Esophagus squamous epithelium (tissue), 5 donors: ENCODE measurements at places on chromosomes 12 and 14. TPM values are rescaled to one million over a fixed set of nuclear protein-coding genes. Genes with fewer than 3 reads are reported as not detected.

The HOXC5 gene
- not detected for total RNA-seq

The AQP6 gene
- not detected for total RNA-seq

The TEX22 gene
- total RNA-seq, result not detected

The TCHP gene
- 23.7 TPM for total RNA-seq

The LRCOL1 gene
- not detected for total RNA-seq

The ALDH1L2 gene
- total RNA-seq, result 1.1 TPM

The JAG2 gene
- 29.4 TPM for total RNA-seq

The DTX1 gene
- total RNA-seq, result 0.49 TPM

The CCNT1 gene
- total RNA-seq, result 19.6 TPM

The NEUROD4 gene
- not detected for total RNA-seq

The CISTR gene
- total RNA-seq, result not detected

The NELL2 gene
- 0.23 TPM for total RNA-seq
